ENCODE measurements at places on chromosomes 3 and 15.

DNA sequence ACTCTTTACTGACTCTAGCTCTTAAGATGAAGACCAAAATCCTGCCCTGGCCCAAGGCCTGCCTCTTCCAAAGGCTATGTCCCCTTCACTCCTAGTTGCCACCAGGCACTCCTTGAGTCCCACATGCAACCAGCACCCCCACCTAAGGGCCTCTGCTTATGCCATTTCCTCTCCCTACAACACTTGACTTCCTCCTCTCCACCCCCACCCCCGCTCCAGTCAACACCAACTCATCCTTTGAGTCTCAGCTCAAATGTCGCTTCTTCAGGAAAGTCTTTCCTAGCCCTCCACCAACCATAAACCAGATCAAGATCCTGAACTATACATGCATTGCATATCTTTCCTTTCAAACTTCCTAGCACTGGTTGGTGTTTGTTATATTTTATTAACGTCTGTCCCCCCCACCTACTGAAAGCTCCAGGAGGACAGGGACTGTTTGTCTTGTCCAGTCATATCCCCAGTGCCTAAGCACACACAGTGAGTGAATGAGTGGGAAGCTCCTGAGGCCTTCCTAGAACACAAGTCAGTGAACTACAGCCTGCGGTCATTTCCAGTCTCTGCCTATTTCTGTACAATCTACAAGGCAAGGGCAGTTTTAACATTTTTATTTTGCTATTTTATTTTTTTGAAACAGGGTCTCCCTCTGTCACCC lies 7.3 kb downstream of the TBC1D2B start:
- DNase-seq: no peak

GRCh38 chr3:99839613-99840012 lies 22.0 kb downstream of the CMSS1 start:
- no peak for DNase-seq

DNA sequence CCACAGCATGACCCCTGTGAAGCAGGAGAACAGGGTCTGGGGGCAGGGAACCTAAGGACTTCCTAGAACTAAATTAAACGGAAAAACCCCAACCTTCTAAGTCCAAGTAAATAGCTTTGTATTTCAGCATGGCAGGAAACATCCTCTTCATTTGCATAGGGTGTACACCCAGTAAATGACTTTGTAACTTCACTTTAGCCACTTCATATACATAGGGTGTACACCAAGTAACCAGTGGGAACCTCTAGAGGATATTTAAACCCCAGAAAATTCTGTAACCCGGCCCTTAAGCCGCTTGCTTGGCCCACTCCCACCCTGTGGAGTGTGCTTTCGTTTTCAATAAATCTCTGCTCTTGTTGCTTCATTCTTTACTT lies 41.8 kb downstream of the FSD2 start:
- no peak for DNase-seq

DNA sequence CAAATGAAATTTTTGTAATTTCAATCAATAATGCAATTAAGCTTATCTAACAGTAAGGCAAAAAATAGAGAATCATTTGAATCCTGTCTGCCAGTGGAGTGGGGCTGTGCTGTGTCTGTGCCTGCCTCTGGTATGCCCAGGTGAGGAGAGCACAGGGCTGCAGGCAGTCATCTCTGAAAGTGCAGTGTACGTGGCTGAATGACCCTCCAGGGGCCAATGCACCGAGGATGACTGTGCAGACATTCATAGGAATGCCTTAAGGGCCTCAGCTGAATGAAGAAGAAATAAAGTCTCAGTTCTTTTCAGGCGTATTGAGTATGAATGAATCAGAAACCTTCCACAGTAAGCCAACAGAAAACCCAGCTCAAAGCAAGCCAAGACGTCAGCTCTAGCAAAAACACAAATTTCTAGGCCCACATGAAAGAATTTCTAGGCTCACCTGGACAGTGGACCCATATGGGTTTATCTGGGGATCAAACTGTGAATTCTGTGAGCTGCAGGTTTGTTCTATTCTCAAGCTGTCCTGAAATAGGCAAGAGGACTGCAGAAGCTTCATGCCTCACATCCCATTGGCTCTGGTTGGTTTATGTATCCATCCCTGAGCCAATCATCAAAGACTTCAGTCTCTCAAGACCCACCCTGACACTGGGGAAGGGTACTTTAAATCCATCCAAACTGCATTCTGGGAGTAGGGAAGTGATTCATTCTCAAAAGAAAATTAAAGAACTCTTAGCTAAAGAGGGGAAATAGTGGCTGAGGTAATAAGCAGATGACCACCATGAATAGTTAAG lies 123.4 kb downstream of the SSR3 start:
- DNase-seq: no peak

GRCh38 chr3:37198996-37199395 lies 24.6 kb upstream of the LRRFIP2 start:
- DNase-seq: no peak

DNA sequence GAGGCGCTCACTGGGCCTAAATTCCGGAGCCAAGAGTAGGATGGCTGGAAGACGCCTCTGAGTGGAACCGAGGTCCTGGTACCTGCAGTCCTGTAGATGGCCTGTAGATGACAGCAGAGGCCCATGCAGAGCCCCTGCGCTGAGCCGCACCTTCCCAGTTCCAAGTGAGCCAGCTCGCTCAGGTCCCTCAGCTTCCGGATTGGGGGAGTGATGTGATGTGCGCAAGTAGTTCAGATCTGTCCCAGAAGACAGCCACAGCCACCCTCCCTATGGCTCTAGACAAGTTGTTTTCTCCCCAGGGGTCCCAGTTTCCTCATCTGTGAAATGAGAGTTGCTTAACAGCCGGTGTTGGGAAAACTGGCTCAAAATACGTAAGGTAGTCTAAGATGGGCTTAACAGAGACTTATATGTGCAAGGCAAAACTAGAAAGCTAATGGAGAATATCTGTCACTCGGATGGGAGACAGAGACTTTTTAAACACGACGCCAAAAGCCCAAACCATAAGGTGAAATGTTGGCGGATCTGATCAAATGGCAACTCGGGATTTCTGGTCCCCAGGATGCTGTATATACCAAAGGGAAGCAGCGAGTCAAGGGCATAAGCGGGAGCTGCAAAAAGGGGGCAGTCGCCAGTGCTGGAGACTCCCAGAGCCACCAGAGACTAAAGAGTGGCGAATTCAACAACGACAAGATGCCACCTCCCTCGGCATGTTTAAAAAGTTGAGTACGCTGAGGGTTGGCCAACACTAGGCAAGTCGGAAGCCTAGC lies 765 bp upstream of the MAPKAPK3 start:
- peak; percentile 79 for DNase-seq

DNA sequence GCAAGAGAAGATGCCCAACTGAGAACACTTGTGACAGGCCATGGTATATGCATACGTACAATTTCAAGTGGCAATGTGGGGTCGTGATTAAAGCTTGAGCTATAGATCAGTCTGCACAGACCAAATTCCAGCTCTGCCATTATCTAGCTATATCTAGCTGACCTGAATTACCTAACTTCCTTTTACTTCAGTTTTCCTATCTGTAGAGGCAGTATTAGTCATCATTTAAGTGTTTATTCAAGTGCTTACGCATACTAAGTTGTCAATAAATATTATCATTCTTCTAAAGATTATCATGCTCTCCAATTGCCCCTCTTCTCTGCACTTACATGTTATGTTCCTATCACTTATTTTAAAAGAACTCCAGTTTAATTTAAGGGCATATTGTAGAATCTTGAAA lies 87.9 kb downstream of the ARPP21 start:
- no peak for DNase-seq

GRCh38 chr3:54987719-54988118 lies 59.9 kb upstream of the LRTM1 start:
- no peak for DNase-seq

DNA sequence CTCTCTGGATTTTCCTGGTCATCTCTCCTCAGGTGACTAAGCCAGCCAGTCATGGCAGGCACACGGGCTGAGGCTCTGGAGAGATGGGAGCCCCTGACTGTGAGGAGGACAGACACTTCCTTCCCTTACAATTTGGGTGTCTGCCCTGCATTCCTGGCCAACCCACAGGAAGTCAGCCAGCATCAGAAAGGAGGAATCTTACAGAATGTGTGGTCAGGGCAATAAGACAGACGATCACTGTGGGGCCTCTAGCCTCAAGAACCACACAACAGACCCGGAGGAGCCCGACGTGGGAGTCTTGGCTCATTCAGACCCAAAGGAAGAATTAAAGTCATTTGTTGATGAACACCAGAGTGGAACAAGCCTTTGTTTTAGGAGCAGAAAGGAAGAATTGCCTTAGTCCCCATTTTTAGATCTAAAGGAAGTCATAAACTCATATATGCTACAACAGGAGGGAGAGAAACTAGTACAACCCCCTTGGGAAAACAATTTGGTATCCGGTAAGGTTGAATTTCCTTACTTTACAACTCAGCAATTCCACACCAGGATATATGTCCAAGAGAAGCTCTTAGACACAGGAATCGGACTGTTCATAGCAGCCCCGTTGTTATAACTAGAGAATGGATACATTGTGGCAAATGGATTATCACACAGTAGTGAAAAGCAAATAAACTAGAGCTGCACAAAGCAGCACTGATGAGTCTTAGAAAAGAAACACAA lies 62.2 kb downstream of the ABTB1 start:
- no peak for DNase-seq

DNA sequence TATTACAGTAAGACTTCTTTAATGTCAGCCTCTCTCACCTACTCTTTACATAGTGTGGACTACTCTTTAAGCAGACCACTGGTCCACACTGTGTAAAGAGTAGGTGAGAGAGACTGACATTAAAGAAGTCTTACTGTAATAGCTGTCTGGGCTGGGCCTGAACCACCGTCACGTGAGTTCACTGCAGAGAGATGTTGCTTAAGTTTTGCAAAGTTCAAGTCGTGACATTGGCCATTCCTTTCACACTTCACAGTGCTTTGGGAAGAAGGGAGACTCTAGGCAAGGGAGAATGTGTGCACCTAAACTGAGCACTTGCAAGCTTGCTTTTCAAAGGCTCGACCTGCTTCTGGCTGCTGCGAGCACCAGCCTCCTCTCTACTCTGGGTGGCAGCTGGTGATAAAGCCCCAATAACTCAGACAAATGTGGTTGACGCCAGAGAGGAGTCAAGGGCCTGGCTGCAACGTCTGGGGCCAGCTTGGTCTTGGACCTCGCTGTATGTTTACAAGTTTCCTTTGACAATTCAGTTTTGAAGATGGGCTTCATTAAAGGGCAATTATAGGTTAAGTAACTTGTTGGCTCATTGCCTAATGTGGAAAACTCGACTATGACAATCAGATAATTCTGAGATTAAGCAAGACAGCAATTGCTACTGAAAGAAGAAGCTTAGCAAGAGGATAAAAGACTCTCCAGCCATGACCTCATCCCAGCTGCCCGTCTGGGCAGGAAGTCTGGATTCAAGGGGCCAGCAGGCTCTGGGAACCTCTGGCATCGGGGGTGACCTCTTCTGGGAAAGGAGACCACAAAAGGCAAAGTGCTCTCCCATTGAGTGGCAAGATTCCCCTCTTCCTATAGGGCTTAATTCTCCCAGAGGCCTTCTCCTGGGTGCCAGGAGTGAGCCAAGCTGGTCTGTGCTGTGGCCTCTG lies 242.1 kb upstream of the TLE3 start:
- peak; percentile 93 for DNase-seq
